ENCODE measurements at places on chromosomes 7 and 10. TPM values are rescaled to one million over a fixed set of nuclear protein-coding genes. Genes with fewer than 3 reads are reported as not detected.

NANOS1 gene
- polyA plus RNA-seq: 1.7 TPM

FZD8 gene
- 13.4 TPM for polyA plus RNA-seq

TM9SF3 gene
- 92.3 TPM for polyA plus RNA-seq

MBLAC1 gene
- polyA plus RNA-seq: 2.5 TPM

NEUROD6 gene
- not detected for polyA plus RNA-seq

AZGP1 gene
- not detected for polyA plus RNA-seq

TCAF2 gene
- 0.06 TPM for polyA plus RNA-seq

GPR26 gene
- polyA plus RNA-seq: not detected

CPA4 gene
- 15.0 TPM for polyA plus RNA-seq

RASA4B gene
- 1.4 TPM for polyA plus RNA-seq

FEZF1 gene
- polyA plus RNA-seq: not detected

- DNase-seq: peak; percentile 83
Measured at GRCh38 chr10:33509231-33509831, 174.9 kb upstream of the NRP1 start.

DNA sequence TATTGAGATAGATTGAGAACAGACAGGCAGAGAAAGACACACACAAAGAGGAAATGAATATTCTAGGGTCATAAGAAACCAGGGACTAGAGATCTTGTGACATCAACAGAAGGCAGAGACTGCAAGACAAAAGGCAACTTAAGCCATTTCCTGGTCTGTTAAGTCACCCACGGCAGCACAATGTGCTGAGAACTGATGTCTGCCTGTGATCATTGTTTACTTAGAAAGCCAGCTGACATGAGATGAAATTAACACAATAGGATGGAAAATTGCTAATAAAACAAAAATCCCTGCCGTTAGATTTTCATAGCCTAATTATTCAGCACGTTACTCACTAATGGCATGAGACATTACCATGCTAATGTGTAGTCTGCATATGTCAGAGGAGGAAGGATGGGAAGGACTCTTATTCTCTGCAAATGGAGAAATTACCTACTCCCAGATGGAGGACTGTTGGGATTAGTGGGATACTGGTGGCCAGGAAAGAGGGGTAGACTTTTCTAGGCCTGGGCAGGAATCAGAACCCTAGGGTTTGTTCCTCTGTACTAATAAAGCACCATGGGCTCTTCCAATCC lies 191.3 kb upstream of the PODXL start:
- no peak for DNase-seq

DNA sequence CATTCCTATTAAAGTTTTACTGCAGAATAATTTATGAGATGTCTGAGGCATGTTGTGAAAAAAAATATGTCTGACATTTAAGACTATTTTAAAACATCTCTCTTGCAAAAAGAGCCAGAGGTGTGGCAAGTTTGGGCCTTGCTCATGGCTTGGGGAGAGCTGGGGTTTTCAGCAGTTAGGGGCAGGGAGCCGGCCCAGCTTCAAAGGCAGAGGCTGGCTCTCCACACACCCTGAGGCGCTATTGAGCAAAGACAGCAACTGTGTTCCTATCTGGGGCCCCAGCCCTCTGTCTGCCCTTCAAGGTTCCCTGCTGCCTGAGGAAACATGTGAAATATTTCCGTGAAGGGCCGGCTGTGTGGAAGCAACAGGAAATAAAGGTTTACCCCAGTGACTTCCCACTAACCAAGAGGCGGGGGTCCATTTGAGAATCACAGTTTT lies 94.0 kb downstream of the SORBS1 start:
- DNase-seq: no peak

DNA sequence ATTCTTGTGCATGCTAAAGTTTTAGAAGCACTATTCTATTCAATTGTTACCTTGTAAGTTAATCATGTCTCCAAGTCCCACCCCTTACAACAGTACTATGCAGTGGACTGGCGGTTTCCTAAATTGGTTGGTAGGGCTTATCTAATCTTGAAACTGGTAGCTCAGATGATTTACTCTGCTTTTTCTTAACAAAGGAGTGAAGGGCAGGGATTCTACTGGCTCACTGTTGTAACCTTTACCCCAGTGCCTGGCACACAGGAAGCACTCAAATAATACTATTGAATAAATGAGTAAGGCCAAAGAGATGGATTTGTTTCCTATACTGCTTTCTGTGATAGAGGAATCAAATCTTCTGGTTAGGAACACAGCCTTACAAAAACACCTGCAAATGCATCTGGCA lies 46.0 kb upstream of the CYCS start:
- DNase-seq: no peak

- DNase-seq: no peak
Measured at GRCh38 chr7:34758111-34758601, 100.1 kb downstream of the NPSR1 start.

- no peak for DNase-seq
Measured at GRCh38 chr10:128716181-128716580, 590.0 kb upstream of the MKI67 start.

- no peak for DNase-seq
Measured at GRCh38 chr10:84896909-84897308, 568.5 kb downstream of the CCSER2 start.

- DNase-seq: no peak
Measured at GRCh38 chr10:117398029-117398428, 22.8 kb upstream of the PDZD8 start.

DNA sequence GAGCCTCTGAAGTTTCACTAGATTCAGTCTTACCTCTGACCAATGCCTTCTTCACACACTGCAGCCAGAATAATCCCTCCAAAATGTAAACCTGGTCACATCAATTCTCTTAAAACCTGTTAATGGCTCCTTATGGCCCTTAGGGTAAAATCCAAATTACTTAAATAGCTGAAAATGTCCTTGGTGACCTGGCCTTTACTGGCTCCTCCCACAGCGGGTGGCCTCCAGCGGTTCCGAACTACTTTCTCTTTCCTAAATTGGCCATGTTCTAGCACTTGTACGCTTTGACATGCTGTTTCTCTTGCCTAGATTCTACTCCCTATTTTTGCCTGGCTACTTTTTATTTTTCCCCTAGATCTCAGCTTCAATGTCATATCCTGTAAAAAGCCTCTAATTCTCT lies 36.1 kb downstream of the AGK start:
- no peak for DNase-seq

- no peak for DNase-seq
Measured at GRCh38 chr10:62689712-62690111, 114.8 kb upstream of the ADO start.

DNA sequence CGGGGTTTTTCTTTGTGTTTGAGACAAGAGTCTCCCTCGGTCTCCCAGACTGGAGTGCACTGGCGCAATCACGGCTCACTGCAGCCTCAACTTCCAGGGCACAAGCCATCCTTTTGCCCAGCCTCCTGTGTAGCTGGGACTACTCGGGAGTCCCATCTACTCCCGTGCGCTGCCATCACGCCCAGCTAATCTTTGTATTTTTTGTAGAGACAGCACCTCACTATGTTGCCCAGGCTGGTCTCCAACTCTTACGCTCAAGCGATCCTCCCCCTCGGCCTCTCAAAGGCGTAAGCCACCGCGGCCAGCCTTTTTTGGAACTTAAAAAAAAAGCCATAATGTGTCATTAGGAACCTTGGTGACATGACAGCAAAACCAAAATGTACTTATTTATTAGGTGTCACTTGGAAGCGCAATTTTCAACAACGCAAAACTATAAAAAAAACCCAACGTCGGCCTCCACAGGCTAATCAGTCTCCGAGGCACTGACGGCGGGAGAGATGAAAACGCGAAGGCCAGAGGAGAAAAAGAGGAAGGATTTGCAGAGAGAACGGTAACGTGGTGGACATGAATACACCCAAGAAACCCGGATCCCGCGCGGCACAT lies 911 bp upstream of the HNRNPH3 start:
- DNase-seq: peak; percentile 24

- DNase-seq: no peak
Measured at GRCh38 chr10:106534441-106534840, 630.1 kb downstream of the SORCS1 start.

- DNase-seq: no peak
Measured at GRCh38 chr10:113057948-113058522, 108.0 kb downstream of the TCF7L2 start.

DNA sequence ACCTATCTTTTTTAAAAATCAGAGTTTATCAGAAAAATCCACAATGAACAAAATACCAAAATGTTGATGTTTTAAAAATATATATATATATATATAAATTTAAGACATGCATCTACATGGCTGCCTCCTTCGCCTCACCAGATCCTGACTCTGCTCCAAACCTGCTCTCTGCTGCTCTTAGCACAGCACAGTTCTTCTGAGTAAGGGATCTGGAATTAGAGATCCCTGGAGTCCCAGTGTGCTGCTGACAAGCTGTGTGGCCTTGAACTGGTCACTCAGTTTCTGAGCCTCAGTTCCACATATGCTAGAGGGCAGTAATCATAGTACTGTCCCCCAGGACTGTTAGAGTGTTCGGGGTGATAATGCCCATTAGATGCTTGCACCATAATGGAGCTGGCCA lies 53.1 kb upstream of the AQP1 start:
- DNase-seq: no peak

- DNase-seq: no peak
Measured at GRCh38 chr7:68559518-68559917, 1038.8 kb upstream of the AUTS2 start.

DNA sequence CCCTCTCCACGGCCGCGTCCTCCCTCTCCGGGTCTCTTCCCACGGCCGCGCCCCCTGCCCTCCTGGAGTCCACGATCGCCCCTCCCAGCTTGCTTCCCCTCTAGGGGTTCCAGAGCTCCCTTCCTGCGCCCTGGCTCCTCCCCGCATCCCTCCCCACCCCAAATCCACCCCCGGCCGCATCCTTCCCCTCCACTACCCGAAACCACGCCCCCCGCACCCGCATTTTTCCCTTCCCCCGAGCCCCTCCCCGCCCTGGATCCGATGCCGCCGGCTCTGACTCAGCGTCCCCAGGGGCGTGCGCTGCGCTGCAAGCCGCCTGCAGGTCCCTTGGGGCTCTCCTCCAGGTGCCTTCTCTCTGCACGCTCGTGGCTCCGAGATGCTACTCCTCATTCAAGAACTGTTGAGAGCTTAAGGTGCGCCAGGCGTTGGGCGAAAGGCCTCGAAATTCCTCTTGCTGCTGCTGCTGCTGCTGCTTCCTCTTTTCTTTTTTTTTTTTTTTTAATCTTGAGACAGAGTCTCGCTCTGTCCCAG lies 372 bp upstream of the TMEM130 start:
- DNase-seq: peak; percentile 47

DNA sequence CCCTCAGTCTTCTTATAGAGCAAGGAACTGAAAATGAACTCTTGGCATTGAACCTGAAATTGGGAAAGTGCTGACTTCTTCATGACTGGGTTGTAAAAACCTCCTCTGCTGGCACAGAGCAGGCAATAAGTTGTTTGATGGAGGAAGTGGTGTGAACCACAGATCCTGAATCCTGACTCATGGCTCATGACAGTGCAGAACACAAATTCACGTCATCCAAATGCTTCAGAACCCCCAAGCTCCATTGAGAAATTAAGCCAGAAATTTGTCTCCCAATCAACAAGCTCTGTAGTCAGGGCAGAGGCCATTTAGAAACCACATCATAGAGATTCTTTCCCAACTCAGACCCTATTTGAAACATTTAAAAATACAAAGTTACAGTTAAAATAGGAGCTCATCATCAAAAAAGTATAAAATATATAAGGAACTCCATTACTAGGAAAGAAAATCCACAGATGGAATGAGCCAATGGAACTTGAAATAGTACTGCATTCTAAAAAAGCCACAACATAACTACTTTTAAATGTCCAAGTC lies 10.3 kb upstream of the STK17A start:
- peak; percentile 94 for DNase-seq

DNA sequence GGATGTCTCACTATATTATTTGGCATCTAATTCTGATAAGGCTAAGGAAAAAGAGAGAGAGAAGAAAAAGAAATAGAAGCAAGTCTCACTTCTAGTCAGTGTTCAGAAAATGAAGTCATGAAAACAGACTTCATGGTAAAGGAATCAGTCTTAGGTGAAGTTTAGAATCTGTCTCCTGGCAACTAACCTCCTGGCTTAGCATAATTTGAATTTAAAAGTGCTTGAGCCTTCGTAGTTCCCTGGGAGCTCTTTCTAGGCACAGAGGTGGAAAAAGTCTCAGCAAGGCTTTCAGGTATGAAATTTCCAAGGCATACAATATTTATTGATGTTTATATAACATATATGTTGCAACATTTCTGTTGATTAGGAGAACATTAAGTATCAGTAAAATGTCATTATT lies 10.4 kb downstream of the CHRM2 start:
- no peak for DNase-seq

DNA sequence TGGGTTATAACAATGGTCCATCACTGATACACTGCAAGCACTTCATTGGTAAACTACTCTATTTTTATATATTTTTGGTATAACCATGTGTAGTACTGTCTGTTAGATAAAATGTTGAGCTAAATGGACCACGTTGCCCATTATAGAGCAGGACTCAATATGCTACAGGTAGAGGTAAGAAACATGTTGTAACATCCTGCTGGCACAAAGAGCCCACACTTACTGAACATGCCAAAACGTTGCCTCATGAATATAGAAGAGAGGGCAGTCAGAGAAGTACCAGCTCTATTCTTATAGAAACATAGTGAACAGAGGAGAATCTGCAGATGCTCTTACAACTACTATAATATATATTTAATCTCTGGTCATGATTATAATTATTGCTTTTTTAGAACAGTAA lies 18.4 kb upstream of the MET start:
- DNase-seq: no peak

DNA sequence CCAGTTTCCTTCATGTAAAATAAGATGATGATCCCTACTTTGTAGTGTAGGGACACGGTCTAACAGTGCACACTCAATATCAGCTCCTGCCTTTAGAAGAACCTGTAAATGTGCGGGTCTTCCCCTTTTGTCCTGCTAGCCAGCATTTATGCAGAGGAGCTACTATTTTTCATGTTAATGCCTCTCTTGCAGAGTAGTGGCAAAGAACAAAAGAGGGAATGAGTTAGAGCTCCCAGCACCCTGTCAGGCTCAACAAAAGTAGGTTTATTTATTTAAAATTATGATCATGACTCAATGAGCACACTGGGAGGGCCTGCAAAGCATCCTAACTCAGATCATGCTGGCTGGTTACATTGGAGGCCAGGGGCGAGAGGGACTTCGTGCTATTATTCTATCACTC lies 414.5 kb upstream of the COBL start:
- DNase-seq: no peak

GRCh38 chr7:10632712-10633111 lies 341.0 kb upstream of the PHF14 start:
- DNase-seq: no peak

DNA sequence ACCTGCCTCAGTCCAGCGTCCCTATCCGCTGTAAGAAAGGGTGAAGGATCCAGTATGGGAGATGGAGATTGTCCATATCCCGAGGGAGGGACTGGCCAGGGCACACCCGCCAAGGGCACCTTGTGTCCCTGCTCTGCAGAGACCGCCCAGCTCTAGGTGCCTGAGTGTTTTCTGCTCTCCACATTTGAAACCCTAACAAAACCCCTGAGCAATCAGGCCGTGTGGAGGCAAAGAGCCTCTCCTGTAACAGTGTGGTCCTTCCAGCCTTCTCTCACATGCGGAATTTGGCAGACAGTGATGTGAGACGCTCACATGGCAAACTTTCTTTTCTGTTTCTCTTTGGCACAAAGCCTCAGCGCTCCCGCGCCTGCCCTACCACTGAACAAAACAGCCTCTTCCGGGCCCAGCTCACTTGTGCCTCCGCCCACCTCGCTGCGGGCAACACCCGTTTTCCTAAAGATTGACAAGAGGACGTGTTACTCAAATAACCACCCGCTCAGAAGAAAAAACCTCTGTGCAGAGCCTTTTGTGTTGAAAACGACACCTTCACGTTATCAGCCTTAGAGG lies 514.8 kb downstream of the DNAJB6 start:
- DNase-seq: no peak

GRCh38 chr10:24208661-24209431 lies at the start of gene KIAA1217:
KIAA1217 (plus strand) TSS chr10:24209138; CDS start chr10:24209194, 56 bp downstream.
- no peak for DNase-seq

- DNase-seq: no peak
Measured at GRCh38 chr7:20543500-20543899, 72.0 kb upstream of the ABCB5 start.
